ENCODE measurements at places on chromosomes 6 and 20. TPM values are rescaled to one million over a fixed set of nuclear protein-coding genes. Genes with fewer than 3 reads are reported as not detected.

The SLC22A23 gene
- total RNA-seq: 29.8 TPM

The SLC26A8 gene
- total RNA-seq: 9.0 TPM

The KHDC1 gene
- 7.8 TPM for total RNA-seq

The MICB gene
- 0.69 TPM for total RNA-seq

The REM1 gene
- total RNA-seq: 0.23 TPM

The PREP gene
- 31.6 TPM for total RNA-seq

The APOBEC2 gene
- total RNA-seq: not detected

The FABP7 gene
- total RNA-seq: 426 TPM

The CDSN gene
- total RNA-seq: not detected

The SLC35B2 gene
- total RNA-seq: 33.2 TPM

The TREML2 gene
- not detected for total RNA-seq
